ENCODE measurements at places on chromosomes 16 and 17.

- no peak for DNase-seq
Observed at GRCh38 chr17:41736983-41737679, 2.7 kb upstream of the HAP1 start.

GRCh38 chr17:48002916-48003416 lies 32.1 kb downstream of the CDK5RAP3 start:
- DNase-seq, result no peak

GRCh38 chr17:70994194-70994593 lies 824.9 kb downstream of the KCNJ2 start:
- no peak for DNase-seq

GRCh38 chr17:28792877-28793661 lies 49.3 kb downstream of the TRAF4 start:
- DNase-seq, result no peak

- DNase-seq, result no peak
Observed at GRCh38 chr16:50036426-50036825, 11.4 kb downstream of the CNEP1R1 start.

DNA sequence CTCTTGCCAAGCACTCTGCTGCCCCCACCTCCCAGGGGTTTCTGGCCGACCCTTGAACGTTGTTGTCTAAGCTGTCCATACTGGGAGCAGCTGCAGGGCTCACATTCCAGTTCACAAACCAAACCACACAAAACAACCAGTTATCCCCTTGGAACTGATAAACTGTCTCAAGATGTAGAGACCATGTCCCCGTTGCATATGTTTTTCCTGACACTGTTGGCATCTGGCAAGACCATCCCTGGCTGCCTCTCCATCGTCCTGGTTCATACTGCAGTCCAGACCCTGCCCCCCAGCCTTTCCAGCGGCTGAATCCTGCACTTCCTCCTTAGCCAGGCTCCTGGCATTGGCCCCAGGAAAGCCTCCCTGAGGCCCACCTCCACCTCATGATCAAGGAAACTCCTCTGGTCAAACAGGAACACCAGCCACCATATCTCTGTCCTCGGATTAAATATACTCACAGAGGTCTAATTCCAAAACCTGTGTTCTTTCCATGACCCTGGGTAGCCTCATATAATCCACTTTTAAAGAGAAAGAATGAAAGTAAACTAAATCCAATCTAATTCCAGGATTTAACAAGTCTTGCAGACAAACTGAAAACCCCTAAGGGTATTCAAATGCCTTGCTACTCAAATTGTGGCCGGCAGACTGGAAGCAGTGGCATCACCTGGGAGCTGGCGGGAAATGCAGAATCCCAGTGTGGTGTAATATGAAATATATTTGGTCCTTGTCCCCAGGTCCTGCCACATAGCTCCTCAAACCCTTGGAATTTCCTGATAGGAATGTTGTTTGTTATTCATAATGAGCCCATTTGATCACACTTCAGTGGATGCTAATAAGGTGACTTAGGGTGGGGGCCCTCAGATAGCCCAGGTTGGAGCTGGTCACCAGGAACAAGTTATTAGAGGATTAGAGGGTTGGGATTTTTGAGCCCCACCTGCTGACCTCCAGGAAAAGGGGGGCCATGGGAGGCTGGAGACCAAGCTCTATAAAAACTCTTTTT lies 14.2 kb downstream of the GAS7 start:
- DNase-seq, result no peak

DNA sequence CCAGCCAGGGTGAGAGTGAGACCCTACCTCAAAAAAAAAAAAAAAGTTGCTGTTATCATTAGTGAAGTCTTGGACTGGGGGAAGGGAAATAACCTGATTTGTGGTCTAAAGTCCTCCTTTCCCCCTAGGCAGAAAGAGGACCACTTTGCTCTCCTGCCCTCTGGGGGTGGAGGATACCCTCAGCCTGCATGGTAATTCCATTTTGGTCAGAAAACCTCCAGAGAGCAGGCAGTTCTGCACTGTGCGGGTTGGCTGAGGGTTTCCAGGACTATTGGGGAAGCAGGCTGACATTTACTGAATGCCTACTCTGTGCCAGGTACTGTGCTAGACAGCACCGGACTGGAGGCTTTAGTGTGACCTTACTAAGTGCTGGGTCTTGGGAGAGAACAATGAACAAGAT lies 2.6 kb downstream of the ADAP2 start:
- DNase-seq, result no peak

- no peak for DNase-seq
Observed at GRCh38 chr17:74754832-74755231, 6.4 kb downstream of the NHERF1 start.

- no peak for DNase-seq
Observed at GRCh38 chr17:4786516-4786915, 352 bp upstream of the VMO1 start.

GRCh38 chr16:46857368-46857945 lies 26.5 kb upstream of the C16orf87 start:
- DNase-seq, result no peak

GRCh38 chr16:86227041-86227440 lies 283.3 kb upstream of the FOXF1 start:
- no peak for DNase-seq

GRCh38 chr17:52181782-52182181 lies 23.3 kb upstream of the CA10 start:
- DNase-seq, result no peak

DNA sequence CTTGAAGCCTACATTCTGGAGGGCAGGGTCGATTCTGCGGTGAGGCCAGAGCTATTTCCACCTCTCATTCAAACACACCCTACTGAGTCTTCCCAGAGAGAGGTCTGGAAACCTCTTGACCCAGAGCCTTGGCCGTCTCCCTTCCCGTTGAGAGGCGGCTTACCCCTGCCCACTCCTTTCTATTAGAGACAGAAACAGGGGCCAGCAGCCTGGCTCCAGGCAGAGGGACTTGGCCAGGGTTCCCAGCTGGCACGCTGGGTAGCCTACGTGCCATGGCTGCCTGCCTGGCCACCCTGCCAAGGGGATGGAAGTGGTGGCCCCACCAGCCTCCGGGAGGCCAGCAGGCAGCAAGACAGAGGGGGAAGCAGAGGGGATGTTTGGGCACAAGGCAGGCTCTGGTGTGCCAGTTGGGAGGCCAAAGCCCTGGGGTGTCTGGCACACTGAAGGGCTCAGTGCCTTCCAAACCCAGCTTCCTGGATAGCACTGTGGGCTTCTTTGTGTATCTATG lies 6.0 kb downstream of the STAC2 start:
- no peak for DNase-seq

DNA sequence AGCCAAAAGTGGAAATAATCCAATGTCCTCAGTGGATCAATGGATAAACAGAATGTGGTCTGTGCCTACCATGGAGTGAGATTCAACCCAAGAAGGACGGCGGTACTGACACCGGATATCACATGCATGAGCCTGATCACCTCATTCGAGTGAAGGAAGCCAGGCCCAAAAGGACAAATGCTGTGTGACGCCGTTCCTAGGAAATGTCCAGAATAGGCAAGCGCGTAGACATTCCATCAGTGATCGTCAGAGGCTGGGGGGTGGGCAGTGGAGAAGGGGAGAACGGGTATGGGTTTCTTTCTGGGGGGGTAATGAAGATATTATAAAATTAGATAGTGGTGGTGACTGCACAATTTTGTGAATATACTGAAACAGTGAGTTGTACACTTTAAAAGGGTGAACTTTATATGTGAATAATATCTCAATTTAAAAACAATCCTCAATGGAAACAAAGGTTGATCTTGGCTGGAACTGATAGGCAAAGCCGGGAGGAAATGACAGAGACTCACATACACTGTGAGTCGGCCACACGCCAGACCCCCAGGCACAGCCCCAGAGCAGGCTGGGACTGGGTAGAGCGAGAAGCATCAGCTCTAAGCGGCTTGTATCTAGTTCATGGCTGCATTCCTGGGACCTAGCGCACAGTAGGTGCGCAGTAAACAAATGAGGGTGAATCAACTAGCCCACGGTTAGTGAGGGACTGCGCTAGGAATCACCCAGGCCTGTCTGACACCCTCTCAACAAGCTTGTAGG lies 3.5 kb downstream of the DBNDD1 start:
- no peak for DNase-seq

GRCh38 chr16:25298165-25298872 lies 40.7 kb upstream of the ZKSCAN2 start:
- no peak for DNase-seq

DNA sequence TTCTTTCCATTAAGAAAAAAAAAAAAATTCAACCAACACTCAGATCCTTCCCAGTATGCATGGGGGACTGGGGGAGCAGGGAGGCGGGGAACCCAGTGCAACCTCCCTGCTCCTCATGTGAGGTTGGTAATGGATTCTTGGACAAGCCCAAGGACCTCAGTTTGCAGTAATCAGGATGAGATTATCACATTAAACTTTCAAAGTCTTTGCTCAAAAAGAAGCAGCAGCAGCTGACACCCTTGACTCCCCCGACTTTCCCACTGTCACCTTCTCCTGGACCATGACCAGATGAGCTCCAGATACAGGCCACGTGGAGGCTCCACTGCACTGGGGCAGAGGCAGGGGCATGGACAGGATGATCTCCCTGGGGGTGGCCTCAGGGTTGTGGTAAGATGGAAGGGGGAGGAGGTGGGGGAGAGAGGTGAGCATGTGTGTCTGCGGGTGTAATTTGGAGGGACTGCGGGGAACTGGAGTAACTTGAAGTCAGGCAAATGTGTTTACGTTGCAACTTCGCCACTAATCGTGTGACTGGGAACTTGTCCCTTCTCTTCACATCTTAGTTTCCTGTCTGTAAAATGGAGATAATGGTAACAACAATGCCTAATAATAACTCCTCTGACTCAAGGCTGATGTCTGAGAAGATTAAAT lies 19.8 kb downstream of the ZNF385C start:
- DNase-seq, result no peak

DNA sequence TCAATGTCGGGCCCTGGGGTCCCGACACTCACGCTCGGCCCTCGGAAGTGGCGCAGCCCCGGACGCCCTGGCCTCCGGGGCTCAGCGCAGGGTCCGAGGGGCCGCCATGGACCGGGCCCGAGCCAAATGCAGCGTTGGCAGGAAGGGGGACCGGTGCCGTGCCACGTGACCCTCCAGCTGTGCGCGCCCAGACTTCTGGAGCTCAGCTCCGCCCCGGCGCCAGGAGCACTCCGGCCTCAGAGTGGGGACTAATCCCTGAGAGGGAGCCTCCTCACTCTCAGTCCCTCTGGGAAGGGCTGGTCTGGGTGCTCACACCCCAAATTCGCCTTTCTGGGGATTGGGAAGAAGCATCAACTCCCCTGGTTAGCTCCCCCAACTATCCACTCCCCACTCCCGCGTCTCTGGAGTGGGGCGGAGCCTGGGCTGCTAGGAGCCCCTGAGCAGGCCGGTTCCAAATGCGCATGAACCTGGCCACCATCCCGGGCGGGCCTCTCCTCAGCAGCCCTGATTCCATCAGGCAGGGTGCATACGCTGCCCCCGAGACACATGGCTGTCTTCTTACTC lies at the start of gene B3GNT9:
Gene B3GNT9 (minus strand): TSS at position 166 of the 564 bp plus-strand sequence. CDS start 513 bp downstream, outside the sequence.
- DNase-seq, result no peak

DNA sequence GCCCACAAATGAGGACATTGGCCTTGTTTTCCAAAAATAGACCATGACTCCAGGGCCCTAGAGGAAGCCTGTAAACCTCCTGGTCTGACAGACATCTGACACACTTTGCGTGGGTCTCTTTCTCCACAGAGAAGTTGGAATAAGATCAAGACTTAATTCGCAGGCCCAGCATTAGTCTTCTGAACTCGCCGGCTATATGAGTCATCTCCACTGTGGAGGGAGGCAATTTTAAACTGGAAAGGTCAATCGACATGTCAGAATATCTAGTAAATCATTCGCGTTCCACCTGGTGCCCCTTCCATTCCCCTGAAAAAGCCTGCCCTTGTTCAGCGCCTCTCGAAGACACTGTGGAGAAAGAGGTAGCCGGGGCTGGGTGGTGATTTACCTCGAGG lies 140.1 kb downstream of the CLEC16A start:
- no peak for DNase-seq

- peak; percentile 20 for DNase-seq
Observed at GRCh38 chr16:31072540-31073141, 1.4 kb downstream of the ZNF668 start.

- no peak for DNase-seq
Observed at GRCh38 chr17:68356949-68357455, 65.7 kb downstream of the ARSG start.

DNA sequence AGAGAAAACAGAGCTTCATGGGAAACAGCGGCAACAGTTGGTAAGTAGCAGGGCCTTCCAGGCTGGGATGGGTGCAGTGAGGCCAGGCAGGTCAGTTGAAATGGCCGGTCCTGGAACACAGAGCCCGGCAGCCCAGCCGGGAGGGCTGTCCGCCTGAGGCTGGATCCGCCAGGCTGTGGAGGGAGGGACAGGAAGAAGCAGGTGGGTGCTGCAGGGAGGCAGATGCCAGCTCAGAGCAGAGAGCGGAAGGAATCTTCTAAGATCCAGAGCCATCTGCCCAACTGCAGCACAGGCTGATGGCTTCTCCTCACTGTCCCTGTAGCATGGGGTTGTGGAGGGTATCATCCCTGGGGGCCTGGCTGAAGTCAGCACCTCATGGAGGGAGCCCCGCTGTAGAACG lies 599 bp downstream of the RNF112 start:
- no peak for DNase-seq

DNA sequence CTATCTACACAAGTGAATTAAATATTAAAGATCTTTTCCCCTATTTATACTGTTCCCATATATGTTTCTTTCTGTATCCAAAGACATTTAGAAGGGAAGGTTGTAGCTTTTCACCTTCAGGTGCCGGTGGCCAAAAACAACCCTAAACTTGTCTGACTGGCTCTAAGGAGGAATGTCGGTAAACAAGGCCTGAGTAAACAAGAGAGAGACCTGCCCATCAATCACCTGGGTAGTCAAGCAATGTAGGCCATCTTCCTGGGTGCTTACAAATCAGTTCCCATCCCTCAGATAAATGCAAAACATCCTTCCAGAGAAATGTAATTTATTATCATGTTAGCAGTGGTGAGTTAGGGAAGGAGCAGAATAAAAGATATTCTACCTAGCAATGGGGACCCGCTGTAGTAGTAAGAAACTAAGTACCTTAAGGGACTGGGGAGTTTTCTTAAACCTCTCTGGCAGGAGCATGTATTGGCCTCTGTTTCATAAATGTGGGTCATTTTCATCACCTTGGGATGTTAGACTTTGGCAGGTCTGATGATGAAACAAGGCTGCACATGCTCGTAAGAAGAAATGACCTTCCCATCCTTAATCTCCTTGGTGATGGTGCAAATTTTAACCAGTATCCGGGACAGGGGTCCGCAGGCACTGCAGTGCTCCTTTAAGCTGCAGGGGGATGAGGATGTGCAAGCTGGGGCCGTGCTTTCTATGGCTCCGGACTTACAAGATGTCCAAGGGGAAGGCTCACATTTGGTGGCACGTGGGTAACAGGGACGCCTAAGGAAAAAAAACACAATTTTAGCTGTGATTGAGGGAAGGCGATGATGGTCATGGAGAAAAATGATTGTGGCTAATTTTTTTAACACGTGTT lies 8.4 kb downstream of the KRT39 start:
- no peak for DNase-seq
